ENCODE measurements at places on chromosomes 5 and 9. TPM values are rescaled to one million over a fixed set of nuclear protein-coding genes. Genes with fewer than 3 reads are reported as not detected.
A peak's percentile ranks its signal among the peaks of the same experiment; 100 is the strongest.

GRCh38 chr5:62600560-62601252 lies 22.1 kb downstream of the LRRC70 start:
- DNase-seq = no peak
- H3K4me3 ChIP-seq = no peak overlapping the region
- H3K36me3 ChIP-seq = no peaks in the 10 kb centered on the region
- H3K27me3 ChIP-seq = no peaks in the 10 kb centered on the region

- no peak overlapping the region for H3K4me3 ChIP-seq
- no peaks in the 10 kb centered on the region for H3K27me3 ChIP-seq
Observed at GRCh38 chr9:133130685-133131244, 9.7 kb upstream of the RALGDS start.

GRCh38 chr9:114083666-114084065 lies 5.6 kb upstream of the AMBP start:
- no peaks in the 10 kb centered on the region for H3K36me3 ChIP-seq
- no peak for DNase-seq
- H3K27ac ChIP-seq = no peak overlapping the region
- peaks cover 17% of the 10 kb centered on the region for H3K4me1 ChIP-seq
- H3K4me3 ChIP-seq = no peak overlapping the region

- no peaks in the 10 kb centered on the region for H3K4me1 ChIP-seq
- H3K4me3 ChIP-seq = no peak overlapping the region
- no peak for DNase-seq
- no peak overlapping the region for H3K27ac ChIP-seq
Observed at GRCh38 chr5:65366655-65367054, 115.1 kb downstream of the ADAMTS6 start.

DNA sequence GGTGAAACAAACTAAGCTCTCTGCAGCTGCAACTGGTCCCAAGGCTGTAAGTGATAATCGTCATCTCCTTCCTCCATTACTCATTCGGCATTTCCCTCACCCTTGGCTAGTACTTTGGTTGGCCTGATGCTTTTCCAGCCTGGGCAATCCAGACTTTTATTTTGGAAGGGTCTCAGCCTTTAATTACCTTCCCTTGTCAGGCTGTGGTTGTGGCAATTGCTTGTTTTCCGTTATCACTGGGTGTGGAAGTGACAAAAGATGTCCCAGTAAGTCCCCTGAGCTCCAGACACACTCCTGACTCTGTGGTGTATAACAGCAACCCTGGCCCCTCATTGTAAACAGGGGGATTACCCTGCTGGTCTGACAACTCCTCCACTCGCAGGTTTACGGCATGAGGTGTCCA lies 6.3 kb upstream of the FAF2 start:
- H3K27me3 ChIP-seq = peaks cover 3% of the 10 kb centered on the region
- no peak for DNase-seq
- H3K4me1 ChIP-seq = peaks cover 5% of the 10 kb centered on the region
- no peak overlapping the region for H3K27ac ChIP-seq
- no peak overlapping the region for H3K4me3 ChIP-seq
- H3K36me3 ChIP-seq = no peaks in the 10 kb centered on the region

DNA sequence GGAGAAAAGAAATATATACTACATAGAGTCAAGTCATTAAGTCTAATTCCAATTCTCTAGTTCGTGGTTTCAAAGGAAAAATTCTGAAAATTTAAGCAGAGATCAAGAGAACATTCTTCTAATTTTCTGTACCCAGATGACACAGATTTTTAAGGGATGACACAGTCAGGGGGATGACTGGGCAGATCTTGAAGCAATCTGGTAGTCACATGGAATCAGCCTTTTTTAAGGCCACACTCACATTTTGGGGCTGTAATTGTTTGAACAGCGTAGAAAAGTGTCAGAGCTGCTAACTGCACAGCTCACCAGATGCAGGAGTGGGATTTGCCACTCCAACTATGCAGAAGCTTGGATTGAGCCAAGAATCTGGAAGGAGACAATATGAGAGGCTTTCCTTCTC lies 20.4 kb downstream of the PDE4D start:
- H3K27me3 ChIP-seq = no peaks in the 10 kb centered on the region
- no peak overlapping the region for H3K4me3 ChIP-seq
- H3K36me3 ChIP-seq = no peaks in the 10 kb centered on the region
- no peak overlapping the region for H3K27ac ChIP-seq

The SH3PXD2B gene
- total RNA-seq = 26.6 TPM

DNA sequence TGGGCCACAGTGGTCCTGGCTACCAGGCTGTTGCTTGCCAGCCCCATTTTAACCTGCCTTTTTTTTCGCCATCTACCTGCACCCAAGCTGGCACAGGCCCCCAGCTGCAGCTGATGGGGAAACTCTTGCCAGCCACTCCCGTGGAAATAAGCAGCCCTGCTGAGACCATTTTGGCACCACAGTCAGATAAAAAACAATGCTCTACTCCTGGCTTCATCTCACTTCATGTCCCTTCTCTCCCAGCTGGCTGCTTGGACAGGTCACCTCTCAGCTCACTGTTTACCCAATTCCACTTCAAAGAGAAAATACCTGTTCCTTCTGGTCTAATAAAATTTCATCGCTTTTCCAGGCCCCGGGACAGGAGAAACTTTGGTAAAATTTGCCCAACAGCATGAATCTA lies 322.6 kb upstream of the SLC30A5 start:
- no peak overlapping the region for H3K4me3 ChIP-seq
- no peak overlapping the region for H3K27ac ChIP-seq
- DNase-seq = no peak
- H3K27me3 ChIP-seq = no peaks in the 10 kb centered on the region
- H3K4me1 ChIP-seq = no peaks in the 10 kb centered on the region

DNA sequence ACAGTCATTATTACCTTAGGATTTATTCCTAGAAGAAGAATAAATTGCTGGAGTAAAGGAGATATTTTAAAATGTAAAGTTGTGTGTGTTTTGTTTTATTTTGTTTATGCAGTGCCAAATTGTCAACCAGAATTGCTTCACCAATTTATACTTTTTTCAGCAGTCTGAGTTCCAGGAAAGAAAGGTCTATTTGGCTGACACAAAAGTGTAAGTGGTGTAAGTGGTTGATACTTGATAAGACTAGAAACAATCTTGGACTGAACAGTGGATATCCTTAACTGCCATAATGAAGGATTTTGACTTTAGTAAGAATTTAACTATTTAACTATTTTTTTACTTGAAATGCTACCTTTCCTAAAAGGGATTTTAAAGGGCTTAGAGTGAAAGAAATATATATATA lies 37.7 kb downstream of the TYRP1 start:
- H3K4me1 ChIP-seq = no peaks in the 10 kb centered on the region
- no peaks in the 10 kb centered on the region for H3K27me3 ChIP-seq
- DNase-seq = no peak
- H3K36me3 ChIP-seq = no peaks in the 10 kb centered on the region
- H3K27ac ChIP-seq = no peak overlapping the region
- H3K4me3 ChIP-seq = no peak overlapping the region

The SLCO6A1 gene
- not detected for total RNA-seq

DNA sequence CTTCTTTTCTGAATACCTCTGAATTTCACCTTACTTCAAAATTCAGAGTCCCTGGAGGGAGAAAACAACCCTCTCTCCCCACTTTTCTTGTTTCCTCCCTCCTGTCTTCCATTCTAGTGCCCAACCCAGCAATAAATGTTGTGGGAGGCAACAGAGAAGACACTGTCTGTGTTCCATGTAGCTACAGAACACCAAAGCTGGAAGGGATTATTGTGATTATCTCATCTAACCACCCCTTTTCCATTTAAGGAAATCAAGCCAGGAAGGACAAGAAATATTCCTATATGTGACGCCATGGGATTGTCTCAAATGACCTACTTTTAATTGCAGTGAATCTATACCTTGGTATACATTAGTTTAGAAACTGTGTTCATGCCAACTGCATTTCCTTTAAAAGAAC lies 476.6 kb upstream of the TNC start:
- no peak overlapping the region for H3K4me3 ChIP-seq
- no peaks in the 10 kb centered on the region for H3K27me3 ChIP-seq
- no peak overlapping the region for H3K27ac ChIP-seq
- DNase-seq = no peak
- no peaks in the 10 kb centered on the region for H3K4me1 ChIP-seq

The THBS4 gene
- 10.0 TPM for total RNA-seq

- DNase-seq = peak; percentile 72
- peak overlapping the region; percentile 83 for H3K4me3 ChIP-seq
- H3K4me1 ChIP-seq = peaks cover 48% of the 10 kb centered on the region
- peak overlapping the region; percentile 98 for H3K27ac ChIP-seq
- H3K27me3 ChIP-seq = no peaks in the 10 kb centered on the region
- no peaks in the 10 kb centered on the region for H3K36me3 ChIP-seq
Observed at GRCh38 chr9:121268851-121269641, 1.1 kb downstream of the GSN start.

GRCh38 chr5:80182809-80183580 lies 72.9 kb downstream of the SERINC5 start:
- H3K4me1 ChIP-seq = peaks cover 69% of the 10 kb centered on the region
- DNase-seq = peak; percentile 26
- H3K36me3 ChIP-seq = no peaks in the 10 kb centered on the region
- H3K27ac ChIP-seq = peak overlapping the region; percentile 78

- no peak overlapping the region for H3K4me3 ChIP-seq
- DNase-seq = no peak
- no peaks in the 10 kb centered on the region for H3K36me3 ChIP-seq
- no peaks in the 10 kb centered on the region for H3K27me3 ChIP-seq
- no peak overlapping the region for H3K27ac ChIP-seq
Observed at GRCh38 chr5:97550164-97550563, 367.1 kb upstream of the RIOK2 start.

- no peak overlapping the region for H3K4me3 ChIP-seq
- H3K36me3 ChIP-seq = no peaks in the 10 kb centered on the region
- no peak for DNase-seq
- no peak overlapping the region for H3K27ac ChIP-seq
Observed at GRCh38 chr9:24449976-24450375, 95.7 kb downstream of the IZUMO3 start.

GRCh38 chr5:168022446-168023169 lies 268.8 kb upstream of the WWC1 start:
- no peaks in the 10 kb centered on the region for H3K36me3 ChIP-seq
- H3K27ac ChIP-seq = peak overlapping the region; percentile 17
- no peak for DNase-seq
- H3K4me1 ChIP-seq = no peaks in the 10 kb centered on the region

The SERF1A gene
- 12.1 TPM for total RNA-seq

The POLE3 gene
- 4.2 TPM for total RNA-seq

GRCh38 chr5:41817625-41818301 lies 52.5 kb downstream of the OXCT1 start:
- H3K27me3 ChIP-seq = no peaks in the 10 kb centered on the region
- H3K4me1 ChIP-seq = peaks cover 16% of the 10 kb centered on the region
- no peak overlapping the region for H3K4me3 ChIP-seq
- H3K27ac ChIP-seq = peak overlapping the region; percentile 16
- no peaks in the 10 kb centered on the region for H3K36me3 ChIP-seq

The GARIN3 gene
- total RNA-seq = not detected

DNA sequence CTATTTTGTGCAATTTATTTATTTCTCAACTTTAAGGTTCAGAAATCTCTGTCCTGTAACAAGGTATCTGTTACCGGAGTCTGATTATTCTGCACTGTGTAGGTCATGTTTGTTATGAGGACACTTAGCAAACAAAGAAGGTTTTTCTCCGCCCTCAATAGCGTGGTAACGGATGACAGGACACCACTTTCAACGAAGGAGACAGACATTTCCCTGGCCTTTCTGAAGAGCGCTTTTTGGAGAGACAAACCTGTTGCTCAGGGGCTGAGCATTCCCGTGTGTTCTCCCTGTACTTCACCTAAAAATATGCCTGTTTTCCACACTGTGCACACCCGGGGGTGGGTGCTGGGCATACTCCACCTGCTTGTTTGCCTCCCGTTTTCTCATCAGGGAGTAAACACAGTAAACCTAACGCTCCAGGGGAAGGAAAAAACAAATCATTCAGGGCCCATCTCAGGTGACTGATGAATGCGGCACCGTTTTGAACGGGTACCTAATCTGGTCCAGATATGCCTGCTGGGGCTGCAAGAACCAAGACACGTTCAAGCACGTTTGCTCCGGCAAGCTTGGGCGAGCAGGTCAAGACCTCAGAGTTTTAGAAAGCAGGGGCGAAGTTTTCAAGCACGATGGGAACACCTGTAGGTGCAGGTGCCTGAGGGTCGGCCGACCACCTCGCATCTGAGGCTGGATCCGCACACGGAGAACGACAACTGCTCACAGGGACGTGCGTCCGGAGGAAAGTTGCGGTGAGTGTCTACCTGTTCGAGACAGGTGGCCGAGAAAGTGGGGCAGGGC lies 859 bp downstream of the RETREG1 start:
- peak; percentile 10 for DNase-seq
- H3K36me3 ChIP-seq = no peaks in the 10 kb centered on the region

GRCh38 chr5:159359408-159359807 lies 29.1 kb upstream of the IL12B start:
- no peaks in the 10 kb centered on the region for H3K4me1 ChIP-seq
- no peak for DNase-seq
- no peaks in the 10 kb centered on the region for H3K27me3 ChIP-seq
- no peak overlapping the region for H3K27ac ChIP-seq
- no peaks in the 10 kb centered on the region for H3K36me3 ChIP-seq
- no peak overlapping the region for H3K4me3 ChIP-seq

- H3K27me3 ChIP-seq = no peaks in the 10 kb centered on the region
- DNase-seq = no peak
- H3K27ac ChIP-seq = no peak overlapping the region
Observed at GRCh38 chr9:120725907-120726306, 11.6 kb upstream of the MEGF9 start.

The KIAA1958 gene
- 12.4 TPM for total RNA-seq

The ADRB2 gene
- total RNA-seq = 2.2 TPM

The NPR3 gene
- 19.8 TPM for total RNA-seq

DNA sequence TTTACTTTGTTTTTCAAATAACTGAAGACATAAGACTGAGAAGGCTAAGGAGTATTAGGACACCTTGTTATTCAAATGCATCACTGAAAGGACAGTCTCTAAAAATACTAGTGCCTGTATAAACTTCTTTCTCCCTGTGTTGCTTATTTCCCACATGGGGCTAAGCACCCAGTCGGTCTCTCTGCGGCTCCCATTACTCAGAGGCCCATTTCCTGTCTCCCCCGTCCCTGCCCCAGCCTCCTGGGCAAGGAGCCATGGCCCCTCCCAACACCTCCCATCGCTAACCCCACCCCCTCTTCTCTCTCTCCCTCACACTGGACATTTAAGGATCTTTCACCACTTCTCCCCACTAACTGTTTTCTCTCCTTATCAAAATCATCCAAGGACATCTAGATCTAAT lies 81.9 kb downstream of the EBF1 start:
- H3K4me3 ChIP-seq = no peak overlapping the region
- H3K27ac ChIP-seq = no peak overlapping the region
- H3K4me1 ChIP-seq = no peaks in the 10 kb centered on the region
- H3K36me3 ChIP-seq = no peaks in the 10 kb centered on the region
- H3K27me3 ChIP-seq = no peaks in the 10 kb centered on the region

DNA sequence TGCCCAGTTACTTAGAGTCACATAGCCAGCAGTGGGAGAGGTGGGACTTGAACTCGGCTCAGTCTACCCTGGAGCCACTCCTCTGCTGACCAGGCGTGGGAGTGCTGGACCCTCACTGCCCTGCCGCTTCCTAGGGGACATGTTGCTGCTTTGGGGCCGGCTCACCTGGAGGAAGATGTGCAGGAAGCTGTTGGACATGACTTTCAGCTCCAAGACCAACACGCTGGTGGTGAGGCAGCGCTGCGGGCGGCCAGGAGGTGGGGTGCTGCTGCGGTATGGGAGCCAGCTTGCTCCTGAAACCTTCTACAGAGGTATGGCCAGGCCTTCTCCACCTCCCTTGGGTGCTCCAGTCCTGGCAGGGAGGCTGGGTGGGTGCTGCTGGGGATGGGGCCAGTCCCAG lies 3.4 kb upstream of the CACFD1 start:
- no peak overlapping the region for H3K4me3 ChIP-seq
- H3K36me3 ChIP-seq = no peaks in the 10 kb centered on the region
- no peak for DNase-seq

- H3K27me3 ChIP-seq = peaks cover 62% of the 10 kb centered on the region
- no peak for DNase-seq
- peaks cover 6% of the 10 kb centered on the region for H3K4me1 ChIP-seq
- H3K36me3 ChIP-seq = no peaks in the 10 kb centered on the region
- peak overlapping the region; percentile 73 for H3K27ac ChIP-seq
Observed at GRCh38 chr9:110579862-110580219, 300 bp upstream of the SVEP1 start.
